Activated CD8-positive, alpha-beta memory T cell treated with anti-CD3 and anti-CD28 coated beads for 1 hour (primary cell): ENCODE measurements at places on chromosomes 4 and X.

GRCh38 chrX:57155171-57155570, 18.0 kb upstream of the SPIN2A start:
- DNase-seq = no peak

DNA sequence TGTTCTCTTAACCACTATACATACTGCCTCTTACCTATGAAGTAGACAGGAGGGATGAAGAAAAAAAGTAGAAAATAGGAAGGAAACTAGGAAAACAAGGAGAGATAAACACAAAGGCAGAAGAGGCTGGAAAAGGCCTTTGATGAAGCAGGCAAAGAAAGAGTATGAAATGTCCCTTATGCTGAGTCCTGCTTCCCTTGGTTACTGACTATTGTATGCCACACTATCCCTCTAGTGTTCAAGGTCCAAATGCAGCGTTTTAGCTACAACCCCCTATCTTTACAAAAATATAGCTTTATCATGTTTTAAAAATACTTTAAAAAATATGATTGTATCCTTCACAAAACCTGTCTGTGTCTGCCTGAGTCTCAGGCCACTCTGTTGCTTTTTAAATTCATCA, 233.1 kb downstream of the CAMK2D start:
- DNase-seq = no peak

DNA sequence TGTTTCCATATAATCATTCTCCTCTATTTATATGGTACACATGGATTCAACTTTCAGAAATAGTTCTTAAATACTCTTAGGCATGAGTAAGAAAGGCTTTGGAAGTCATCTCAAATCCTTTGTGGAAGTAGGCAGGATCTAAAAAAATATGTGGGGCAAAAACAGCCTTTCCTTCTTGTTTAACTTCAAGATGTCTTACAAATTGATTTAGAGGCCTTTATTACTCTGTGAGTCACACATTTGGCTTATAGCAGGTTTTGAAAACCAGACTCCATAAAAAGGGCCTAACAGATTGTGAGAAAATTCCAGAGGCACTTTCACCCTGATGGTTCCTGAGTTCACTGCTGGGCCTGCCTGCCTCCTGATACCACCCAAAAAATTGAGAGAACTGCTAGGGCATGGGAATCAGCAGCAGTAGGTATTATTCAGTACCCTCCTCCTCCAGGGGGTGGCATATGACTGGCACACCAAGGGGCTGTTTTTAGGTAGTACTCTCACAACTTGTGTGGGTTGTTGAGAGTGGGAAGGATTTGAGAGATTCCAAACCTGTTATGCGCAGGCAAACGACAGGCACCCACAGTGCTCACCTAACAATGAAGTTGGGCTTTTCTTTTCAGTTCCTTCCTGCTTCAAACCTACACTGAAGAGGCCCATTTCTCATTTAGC, 162.7 kb upstream of the MBNL3 start:
- no peak for DNase-seq

GRCh38 chr4:42119886-42120285, 32.6 kb downstream of the BEND4 start:
- no peak for DNase-seq

GRCh38 chr4:84804136-84804535, 162.4 kb downstream of the WDFY3 start:
- no peak for DNase-seq

GRCh38 chr4:88522702-88523324, 763 bp downstream of the PYURF start:
- DNase-seq = no peak
